ENCODE measurements at places on chromosomes 6 and 20.

DNA sequence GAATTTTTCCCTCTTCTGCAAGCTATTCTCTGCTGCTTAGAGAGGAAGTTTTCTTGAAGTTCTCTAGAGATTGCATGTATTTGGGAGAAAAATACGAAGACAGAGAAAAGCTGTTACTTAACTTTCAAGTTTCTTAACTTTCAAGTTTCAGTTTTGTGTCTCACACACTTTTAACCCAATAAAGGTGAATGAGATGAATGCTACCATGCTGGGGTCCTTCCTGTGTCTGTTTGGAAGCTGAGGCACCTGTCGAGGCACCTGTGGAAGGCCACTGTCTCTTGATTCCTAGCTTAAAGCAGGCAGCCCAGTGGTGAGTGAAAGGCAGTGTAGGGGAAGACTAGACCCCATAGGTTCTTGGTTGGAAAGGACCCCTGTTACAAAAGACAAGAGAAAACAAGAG lies 372.8 kb upstream of the JARID2 start:
- no peak for DNase-seq

DNA sequence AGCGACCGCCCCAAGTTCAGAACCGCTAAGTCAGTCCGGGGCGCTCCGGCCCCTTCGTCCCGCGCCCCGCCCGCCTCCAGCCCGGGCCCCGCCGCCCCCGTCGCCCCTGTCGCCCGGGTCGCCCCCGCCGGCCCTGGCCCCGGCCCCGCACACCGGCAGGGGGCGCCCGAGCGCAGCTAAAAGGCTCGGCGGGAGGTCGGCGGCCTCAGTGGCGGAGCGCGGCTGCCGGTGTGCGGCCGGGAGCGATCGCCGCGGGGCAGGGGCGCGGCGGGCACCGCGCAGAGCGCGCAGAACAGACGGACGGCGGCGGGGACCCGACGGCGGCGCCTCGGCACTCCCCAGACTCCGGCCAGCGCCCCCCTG lies at the start of gene FNDC1:
FNDC1 (plus strand) TSS at position 208 of the 363 bp plus-strand sequence. CDS start 197 bp downstream, outside the sequence.
- peak; percentile 74 for DNase-seq

GRCh38 chr6:15477746-15478145 lies 185.1 kb downstream of the DTNBP1 start:
- DNase-seq, result no peak

- no peak for DNase-seq
Measured at GRCh38 chr20:54355631-54356280, 119.6 kb upstream of the DOK5 start.

DNA sequence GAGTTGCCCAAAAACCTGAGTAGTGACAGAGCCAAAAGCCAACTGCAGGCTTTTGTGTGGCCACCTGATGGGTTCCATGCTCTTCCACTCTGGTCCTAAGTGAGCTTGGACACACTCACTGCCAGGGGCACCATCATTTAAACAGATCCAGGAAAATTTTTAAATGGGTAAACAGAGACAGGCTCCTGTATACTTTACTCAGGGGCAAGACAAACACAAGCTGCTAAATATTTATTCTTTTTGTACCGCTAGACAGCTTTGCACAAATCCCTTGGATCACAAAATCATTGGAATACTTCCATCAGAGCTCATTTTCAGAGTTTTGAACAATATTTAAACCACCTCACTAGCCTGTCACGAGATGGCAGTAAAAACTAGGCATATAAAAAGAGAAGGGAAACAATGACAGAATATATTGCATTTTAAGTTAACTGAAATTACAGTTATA lies 31.4 kb downstream of the GCLC start:
- no peak for DNase-seq

GRCh38 chr20:60016406-60016805 lies 58.2 kb downstream of the CDH26 start:
- DNase-seq, result no peak

- no peak for DNase-seq
Measured at GRCh38 chr20:14861028-14861699, 523.8 kb upstream of the FLRT3 start.

DNA sequence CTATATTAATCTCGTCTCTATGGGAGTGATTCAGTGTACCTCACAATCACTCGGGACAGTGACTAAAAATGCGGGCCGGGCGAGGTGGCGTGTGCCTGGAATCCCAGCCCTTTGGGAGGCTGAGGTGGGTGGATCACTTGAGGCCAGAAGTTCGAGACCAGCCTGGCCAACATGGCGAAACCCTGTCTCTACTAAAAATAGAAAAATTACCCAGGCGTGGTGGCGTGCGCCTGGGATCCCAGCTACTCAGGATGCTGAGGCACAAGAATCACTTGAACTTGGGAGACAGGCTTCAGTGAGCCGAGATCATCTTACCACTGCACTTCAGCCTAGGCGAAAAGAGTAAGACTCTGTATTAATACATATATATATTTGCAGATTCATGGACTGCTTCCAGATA lies 17.4 kb downstream of the POPDC3 start:
- DNase-seq, result no peak

DNA sequence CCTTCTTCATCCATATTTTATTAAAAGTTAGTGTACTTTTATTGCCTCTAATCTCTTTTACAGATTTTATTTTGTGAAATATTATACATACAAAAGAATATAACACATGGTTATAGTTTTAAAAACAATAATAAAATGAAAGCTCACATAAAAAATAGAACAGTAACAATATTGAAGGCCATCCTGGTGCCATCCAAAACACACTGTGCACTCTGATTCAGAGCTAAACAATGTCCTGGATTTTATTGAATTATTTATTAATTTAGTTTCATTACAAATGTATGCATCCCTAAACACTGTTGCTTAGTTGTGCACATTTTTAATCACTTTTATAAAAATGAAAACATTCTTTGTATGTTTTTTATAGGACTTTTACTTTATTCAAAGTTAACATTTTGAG lies 32.9 kb downstream of the RNF217 start:
- DNase-seq, result no peak

- DNase-seq, result no peak
Measured at GRCh38 chr6:38910207-38910606, 138.4 kb upstream of the GLP1R start.

GRCh38 chr20:1368448-1369199 lies 24.2 kb downstream of the FKBP1A start:
- DNase-seq, result no peak

DNA sequence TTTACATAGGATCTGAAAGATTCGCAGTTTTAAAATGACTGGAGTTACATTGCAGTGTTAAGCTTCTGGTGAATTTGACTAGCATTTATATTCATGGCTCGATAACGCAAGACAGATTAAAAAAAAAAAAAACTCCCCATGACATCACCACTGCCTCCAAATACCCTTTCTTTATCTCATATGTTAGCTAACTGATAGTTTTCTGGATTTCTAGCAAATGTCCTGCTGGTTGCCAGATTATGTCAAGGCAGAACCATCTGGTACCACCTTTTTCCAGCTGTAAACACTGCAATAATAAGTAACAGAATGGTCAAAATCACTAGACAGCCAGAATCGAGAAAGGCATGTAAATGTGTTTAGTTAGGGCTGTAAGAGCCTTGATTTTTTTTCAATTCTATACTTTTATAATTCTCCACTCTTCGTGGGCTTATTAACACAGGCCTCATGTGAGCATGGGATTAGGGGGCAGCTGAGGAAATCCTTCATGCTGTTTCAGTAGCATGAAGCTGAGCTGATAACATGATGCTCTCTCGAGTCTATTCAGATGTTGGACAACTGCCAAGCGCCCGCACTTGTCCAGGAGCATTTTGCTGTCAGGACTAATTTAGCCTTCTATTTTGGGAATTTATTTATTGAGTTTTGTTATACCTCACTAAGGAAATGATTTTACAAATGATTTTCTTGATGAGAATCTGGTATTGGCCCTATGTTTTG lies 166.0 kb upstream of the SCGN start:
- peak; percentile 48 for DNase-seq

GRCh38 chr6:42138630-42139619 lies 3.5 kb downstream of the C6orf132 start:
- no peak for DNase-seq

DNA sequence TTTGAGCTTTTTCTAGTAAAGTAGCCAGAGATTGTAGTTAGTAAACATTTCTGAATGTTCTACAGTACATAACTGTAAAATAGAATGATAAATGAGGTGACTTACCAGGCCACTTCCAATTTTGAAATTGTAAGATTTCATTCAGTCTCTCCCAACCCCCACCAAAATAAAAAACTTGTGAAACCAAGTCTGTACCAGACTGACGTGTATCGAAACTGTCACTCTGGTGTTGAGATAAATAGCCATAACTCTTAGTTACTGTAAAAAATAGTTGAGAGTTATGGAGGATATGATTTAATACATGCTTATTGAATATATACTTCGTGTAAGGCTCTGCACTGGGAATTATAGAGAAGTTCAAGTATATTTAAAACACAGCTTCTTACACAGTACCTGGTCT lies 455.7 kb downstream of the PLCB1 start:
- DNase-seq, result no peak
